Small intestine (tissue), 16 donors: ENCODE measurements at places on chromosomes 5 and 9.
A peak's percentile ranks its signal among the peaks of the same experiment; 100 is the strongest.

DNA sequence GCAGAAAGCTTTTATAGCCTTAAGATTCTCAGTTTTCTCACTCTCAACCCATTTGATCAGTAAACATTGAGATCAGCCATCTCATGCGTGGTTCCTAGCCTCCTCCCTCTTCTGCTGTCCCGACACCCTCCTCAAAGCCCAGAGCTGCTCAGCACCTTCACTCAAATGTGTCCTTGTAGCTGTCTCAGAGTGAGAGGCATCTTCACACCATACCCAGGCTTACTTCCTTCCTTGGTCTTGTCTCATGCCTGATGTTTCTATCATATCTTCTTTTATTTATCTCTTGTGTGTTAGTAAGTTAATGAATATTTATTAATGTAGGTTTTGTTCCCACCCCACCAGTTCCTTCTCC, 72.4 kb upstream of the SNX2 start:
- DNase-seq = no peak

GRCh38 chr9:137111788-137112563, 2.6 kb downstream of the DPP7 start:
- no peak for DNase-seq

DNA sequence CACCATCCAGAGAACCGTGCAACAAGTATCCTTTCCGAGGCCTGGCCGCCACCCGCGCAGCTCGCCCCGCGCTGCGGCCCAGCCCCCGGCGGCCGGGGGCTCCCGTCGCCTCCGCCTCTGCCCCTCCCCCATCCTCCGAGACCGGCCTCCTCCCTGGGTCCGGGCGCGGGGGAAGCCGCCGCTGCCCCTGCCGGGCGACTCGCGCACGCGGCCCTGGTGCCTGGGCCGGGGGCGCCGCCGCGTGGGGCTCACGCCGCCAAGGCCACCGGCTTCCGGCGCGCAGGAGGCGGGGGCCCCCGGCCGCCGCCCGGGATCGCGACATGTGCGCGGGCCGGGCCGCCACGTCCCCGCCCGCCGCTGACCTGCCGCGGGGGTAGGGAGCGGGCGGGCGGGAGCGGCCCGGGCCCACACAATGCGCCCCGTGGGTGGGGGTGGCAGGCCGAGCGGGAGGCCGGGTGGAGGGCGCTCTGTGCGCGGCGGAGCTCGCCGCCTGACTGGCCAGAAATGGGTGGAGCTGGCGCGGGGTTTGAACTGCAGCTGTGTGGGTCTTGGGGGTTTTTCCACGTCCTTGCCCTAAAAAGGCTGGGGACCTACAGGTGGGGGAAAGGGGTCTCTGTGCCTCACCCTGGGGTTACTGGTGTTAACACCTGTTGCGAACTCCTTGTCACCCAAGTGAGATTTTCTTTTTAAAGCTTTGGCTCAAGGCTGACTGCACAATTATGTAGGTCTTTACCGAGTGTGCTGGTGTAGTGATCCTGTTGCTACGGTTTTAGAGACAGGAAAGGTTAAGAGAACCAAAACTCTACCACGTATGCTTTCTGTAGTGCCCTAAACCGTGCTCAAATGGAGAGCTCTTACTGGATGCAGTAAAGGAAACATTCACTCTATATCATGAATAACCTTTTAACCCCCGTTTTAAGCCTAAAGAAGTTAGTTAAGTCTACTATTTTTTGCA, 32.3 kb downstream of the TNPO1 start:
- peak; percentile 75 for DNase-seq

- no peak for DNase-seq
Observed at GRCh38 chr9:126157423-126157822, 169.2 kb upstream of the MVB12B start.

GRCh38 chr9:85016384-85017006, 347.0 kb downstream of the NTRK2 start:
- DNase-seq = no peak

DNA sequence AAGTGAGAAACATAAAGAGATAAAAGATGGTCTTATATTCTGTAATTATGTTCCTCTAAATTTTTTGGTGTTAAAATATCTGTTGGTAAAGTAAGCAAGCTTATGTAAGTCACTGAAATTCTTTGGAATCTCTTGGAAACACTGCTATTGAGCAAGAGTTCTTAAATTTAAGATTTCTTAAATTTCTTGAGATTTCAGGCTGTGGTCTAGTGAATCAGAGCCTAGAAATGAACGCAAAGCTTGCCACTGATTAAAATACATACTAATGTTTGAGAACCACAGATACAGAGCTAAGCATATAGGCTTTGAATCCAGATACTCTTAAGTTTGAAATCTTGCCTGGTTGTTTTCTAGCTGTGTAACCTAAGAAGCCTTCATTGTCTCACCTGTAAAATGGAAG, 133.4 kb downstream of the TRPM3 start:
- DNase-seq = no peak

DNA sequence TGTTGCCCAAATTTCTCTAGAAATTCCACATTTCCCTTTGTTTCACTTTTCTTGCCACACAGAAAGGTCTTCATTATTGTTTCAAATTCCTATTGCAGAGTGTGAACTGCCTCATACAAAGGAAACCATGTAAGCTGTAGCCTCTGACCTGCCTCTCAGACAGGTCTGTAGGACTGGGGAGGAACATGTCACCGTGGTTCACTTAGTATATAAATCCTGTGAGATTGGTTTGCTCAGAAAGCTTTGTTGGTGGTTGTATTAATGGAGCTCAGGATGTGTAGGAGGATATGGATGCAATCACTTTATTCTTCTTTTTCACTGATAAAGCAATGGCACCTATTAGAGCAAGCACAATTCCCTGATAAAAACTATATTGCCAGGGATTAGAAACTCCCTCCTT, 4.2 kb downstream of the SGCD start:
- DNase-seq = no peak

DNA sequence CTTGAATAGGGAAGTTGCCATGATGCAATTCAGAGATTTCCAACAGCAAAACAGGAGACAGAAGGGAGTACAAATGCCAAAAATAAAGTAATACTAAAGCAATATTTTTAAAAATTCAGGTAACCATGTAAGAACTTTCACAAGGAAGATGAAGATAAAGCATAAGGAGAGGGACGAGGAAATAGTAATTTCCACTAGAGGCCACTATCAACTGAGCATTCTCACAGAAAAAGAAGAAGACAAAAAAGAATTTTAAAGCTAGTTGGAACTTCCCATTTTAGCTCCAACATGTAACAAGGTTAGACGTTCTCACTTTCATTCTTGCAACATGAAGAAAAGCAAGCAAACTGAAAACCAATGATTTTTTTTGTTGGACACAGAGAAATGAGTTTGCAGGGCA, 779.9 kb upstream of the CDH6 start:
- no peak for DNase-seq

GRCh38 chr9:27125030-27125429, 16.0 kb downstream of the TEK start:
- DNase-seq = peak; percentile 39

DNA sequence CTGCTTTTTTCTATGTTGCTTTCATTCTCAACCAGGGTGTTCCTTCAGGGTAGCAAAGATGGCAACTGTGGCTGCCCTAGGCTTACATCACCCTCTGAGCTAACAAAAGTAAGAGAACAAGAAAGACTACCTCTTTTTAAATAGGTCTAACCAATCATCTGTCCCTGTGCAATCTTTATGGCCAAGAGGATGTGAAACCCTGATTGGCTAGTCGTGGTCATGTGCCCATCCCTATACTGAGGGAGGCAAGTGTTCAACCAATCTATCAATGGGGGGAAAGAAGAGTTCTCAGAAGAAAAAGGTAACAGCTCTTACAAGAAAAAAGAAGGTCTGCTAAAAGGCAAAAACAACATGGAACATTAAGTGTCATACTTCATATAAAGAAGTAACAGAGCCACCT, 11.7 kb upstream of the SNCAIP start:
- DNase-seq = no peak

DNA sequence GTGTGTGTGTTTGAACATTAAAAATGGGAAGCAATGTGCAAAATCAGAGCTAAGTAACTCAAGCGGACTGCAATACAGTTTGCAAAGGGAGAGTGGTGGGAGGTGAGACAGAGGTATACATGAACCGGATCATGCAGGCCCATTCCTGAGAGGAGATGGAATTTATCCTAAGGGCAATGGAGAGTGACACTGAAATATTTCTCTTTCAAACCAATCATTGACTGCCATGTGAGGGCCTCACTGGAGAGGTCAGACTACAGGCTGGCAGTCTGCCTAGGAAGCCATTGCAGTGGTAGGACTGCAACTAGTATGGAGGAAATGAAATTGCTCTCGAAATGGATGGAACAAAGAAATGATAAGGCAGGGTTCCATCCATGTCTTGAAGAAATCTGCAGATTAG, 34.8 kb downstream of the TNFSF15 start:
- DNase-seq = no peak

DNA sequence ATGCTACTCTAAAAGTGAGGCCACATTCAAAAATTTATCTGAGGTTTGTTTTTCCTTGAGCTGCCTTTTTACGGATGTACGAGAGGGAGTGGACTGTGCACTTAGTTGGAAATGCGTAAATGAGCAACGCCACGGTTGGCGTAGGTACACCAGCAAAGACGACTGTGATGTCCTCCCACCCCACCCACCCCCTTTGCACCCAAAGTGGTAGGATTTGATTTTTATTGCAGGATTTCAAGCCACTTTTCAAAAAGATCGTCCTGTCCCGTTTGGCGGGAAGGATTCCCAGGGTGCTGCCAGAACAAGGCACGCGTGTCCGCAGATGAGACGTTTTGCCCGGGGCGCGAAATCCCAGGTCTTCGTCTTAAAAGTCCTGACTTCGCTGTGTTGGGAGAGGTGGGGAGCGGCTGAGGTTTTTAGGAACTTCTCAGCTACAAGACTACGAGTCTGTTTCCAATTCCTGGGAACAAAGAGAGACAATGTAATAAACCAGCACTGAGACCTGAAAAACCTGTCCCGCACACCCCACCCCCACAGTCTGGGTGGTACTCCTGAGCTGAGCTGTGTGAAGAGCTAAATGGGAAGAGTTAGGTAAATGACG, 1.0 kb upstream of the TLE1 start:
- peak; percentile 23 for DNase-seq

GRCh38 chr5:14445576-14446290, 135.9 kb upstream of the OTULINL start:
- DNase-seq = peak; percentile 21

DNA sequence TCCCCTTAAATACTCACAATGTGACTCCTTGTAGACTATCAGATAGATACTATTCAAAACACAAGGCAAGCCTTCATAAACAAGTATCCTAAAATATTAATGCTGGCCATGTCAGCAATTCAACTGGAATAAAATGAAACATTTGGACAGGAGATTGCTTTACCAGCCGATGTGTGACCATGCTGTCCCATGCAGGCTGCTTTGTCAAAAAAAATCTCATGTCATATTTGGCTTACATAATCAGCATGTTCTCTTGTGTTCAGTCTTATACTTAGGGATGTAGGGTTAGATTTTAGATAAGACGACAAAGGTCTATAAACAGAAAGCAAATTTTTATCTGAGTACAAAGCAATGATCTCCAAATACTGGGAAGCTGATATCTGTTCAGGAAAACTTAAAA, 108.5 kb downstream of the NR6A1 start:
- no peak for DNase-seq

DNA sequence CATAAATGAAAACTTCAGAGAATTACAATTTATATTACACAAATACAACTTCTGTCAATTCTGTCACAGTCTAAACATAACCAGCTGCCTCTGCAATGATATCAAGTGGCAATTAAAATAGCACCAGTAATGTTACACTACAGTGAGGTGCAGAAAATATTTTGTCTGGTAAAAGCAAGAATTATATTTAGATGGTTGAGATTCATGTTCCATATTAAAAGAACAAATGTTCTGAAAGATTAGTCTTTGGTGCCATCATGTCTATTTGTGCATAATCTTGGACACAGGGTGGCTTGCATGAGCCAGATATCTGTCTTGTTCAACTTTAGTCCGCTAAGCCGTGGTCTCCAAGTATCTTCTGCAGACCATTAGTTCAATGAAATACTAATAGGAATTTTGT, 29.0 kb upstream of the PRR16 start:
- no peak for DNase-seq

DNA sequence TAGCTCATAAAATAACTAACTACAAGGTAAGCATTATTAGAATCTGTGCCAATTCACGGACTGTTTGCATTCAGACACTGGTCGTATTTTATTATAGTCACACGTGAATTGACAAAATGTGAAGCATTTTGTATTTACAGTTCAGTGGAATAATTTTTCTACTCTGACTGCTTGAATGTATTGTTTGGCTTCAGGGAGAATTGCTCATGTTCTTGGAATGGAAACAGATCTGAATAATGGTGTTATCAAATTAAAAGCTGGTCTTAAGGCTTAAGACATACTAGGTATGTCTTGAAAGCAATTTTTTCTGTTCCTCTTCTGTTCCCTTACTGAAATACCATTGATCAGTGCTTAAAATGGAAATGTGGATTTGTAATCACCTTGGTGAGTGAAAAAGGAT, 543.7 kb upstream of the TLE4 start:
- no peak for DNase-seq

DNA sequence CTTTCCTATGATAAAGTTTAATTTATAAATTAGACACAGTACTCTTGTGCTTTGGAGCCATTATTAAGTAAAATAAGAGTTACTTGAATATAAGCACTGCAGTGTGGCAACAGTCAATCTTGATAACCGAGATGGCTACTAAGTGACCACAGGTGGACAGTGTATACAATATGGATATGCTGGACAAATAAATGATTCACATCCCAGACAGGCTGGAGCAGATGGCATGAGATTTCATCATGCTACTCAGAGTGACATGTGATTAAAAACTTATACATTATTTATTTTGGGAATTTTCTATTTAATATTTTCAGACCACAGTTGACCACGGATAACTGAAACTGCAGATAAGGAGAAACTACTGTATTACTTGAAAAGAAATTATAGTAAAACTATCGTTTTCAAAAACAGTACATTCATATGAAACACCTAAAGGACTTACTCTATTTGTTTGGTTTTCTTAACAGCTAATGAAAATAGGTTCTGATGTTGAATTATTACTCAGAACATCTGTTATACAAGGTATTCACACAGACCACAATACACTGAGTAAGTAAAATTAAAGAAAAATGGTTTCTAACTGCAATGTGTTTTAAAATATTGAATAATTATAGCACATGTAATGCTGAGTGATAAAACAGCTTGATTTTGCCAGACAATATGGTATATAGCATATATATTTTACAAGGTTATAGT, 16.0 kb downstream of the LYRM7 start:
- DNase-seq = no peak

- no peak for DNase-seq
Observed at GRCh38 chr9:109409773-109410397, 88.2 kb downstream of the PTPN3 start.

DNA sequence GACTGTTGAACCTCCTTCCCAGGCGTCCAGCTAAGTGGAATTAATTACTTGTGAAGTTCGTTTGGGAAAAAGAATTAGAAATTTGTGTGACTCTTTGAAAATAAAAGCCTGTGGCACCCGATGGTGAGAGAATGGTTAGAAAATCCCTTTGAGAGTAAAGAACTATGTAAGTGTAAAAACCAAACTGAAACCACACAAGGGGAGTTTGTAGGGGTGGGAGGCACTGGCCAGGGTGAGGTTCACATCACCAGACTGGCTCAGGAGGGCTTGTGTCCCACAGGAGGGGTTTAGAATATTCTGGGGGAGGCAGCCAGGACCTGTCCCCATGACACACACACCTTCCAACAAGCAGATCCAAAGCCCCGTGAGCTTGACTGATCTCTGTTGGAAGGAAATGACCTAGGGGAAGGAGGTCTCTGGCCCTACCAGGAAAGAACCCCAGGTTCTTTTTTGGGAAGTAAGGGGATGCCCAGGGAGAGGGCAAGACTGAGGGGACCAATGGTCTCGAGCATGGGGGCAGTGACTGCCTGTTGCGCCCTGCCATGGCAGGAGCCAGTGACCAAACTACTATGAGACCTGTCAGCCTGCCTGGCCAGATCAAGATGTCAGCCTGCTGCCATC, 4.3 kb downstream of the SPATA24 start:
- DNase-seq = no peak
